ENCODE measurements at places on chromosomes 3 and 15. TPM values are rescaled to one million over a fixed set of nuclear protein-coding genes. Genes with fewer than 3 reads are reported as not detected.

DNA sequence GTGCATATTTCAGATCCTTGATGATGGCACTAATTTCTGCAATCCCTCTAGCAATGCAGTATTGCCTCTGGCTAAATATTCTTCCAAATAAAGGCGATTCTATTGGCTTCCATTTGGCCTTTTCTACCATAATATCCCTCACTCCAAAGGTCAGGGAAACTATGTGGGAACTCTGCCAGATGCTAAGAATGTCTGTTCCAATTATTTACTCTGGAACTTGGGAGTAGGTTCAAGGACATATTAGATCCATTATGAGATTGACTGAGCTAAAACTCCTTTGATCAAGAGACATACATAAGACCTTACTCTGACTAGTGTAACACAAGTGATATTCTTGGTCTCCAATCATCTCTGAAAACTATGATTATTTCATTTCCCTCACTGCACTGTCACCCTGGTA, 674.5 kb upstream of the NECTIN3 start:
- H3K27ac ChIP-seq: no peak overlapping the region
- no peaks in the 10 kb centered on the region for H3K4me1 ChIP-seq
- no peak for DNase-seq
- no peak overlapping the region for H3K4me3 ChIP-seq

DNA sequence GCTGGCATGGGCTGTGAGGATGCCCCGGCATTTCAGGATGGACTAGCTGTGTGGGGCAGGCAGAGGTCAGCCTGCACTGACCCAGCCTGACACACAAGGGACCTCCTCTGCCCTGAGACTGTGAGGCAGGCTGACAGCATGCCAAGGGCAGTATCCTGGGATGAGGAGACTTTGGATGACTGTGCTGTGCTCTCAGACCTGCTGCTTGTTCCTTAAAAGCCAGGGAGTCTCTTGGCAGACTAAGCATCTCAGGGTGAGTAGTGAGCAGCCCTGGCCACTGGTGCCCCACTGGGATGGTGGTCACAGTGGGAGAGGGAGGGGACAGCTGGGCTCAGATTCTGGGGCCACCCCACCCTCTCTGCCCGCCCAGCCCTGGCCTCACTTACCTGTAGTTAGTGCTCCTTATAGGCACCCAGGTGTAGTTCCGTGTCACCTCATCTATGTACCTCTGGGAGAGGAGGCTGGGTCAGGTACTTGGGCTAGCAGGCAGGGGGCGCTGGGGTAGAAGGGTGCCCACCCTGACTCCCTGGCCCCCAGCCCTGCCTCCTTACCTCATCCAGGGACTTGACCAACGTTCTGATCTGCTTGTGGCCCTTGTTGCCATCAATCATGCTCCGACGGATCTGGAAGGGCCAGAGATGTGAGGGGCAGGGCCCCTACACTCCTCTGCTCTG, 16.1 kb upstream of the TMEM115 start:
- no peak overlapping the region for H3K4me3 ChIP-seq
- H3K27ac ChIP-seq: no peak overlapping the region
- H3K27me3 ChIP-seq: no peaks in the 10 kb centered on the region
- H3K4me1 ChIP-seq: peaks cover 6% of the 10 kb centered on the region
- H3K36me3 ChIP-seq: no peaks in the 10 kb centered on the region
- DNase-seq: no peak

GRCh38 chr3:128714887-128715491, 11.0 kb upstream of the RAB7A start:
- H3K4me1 ChIP-seq: no peaks in the 10 kb centered on the region
- no peak for DNase-seq
- H3K27ac ChIP-seq: no peak overlapping the region
- H3K27me3 ChIP-seq: no peaks in the 10 kb centered on the region

DNA sequence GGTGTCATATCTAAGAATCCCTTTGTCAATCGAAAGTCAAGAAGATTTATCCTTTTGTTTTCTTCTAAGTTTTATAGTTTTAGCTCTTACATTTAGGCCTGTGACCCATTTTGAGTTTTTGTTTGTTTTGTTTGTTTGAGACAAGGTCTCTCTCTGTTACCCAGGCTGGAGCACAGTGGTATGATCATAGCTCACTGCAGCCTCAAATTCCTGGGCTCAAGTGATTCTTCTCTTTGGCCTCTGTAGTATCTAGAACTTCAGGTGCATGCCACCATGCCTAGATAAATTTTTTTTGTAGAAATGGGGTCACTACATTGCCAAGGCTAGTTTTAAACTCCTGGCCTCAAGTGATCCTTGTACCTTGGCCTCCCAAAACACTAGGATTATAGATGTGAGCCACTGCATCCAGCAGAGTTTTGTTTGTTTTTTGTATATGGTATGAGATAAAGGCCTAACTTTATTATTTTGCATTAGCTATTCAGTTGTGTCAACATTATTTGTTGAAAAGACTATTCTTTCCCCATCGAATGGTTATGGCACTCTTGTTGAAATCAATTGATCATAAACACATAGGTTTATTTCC, 5.8 kb upstream of the MYO5C start:
- no peaks in the 10 kb centered on the region for H3K27me3 ChIP-seq
- H3K27ac ChIP-seq: no peak overlapping the region
- no peak for DNase-seq
- no peaks in the 10 kb centered on the region for H3K36me3 ChIP-seq

Gene GP5
- total RNA-seq: 0.22 TPM

Measured in kidney (tissue), 22 donors.